Esophagus mucosa (tissue), 1 donor: ENCODE measurements at places on chromosomes 4 and X.

DNA sequence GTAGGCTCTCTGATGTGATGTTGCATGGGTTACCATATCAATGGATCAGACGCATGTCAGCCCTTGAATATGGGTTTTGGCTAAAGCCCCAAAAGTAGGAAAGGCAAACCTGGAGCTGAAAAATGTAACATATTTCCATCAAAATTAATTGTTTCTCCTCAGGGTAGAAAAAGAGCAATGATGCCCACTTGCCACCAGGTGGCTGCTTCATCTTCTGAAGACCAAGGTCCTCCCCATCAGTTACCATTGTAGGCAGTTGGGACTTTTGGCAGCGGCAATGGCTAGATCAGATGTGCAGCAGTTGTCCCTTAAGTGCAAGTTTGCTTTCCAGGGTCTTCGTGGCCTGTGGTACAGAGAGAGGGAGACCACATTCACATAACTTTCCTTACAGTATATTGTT, 118.2 kb downstream of the NAF1 start:
- ATAC-seq = no peak

- ATAC-seq = no peak
These were observed 11.3 kb upstream of the SLC9A7 start for GRCh38 chrX:46770000-46770816.

GRCh38 chr4:161254375-161254774, 909.4 kb downstream of the FSTL5 start:
- ATAC-seq = no peak

DNA sequence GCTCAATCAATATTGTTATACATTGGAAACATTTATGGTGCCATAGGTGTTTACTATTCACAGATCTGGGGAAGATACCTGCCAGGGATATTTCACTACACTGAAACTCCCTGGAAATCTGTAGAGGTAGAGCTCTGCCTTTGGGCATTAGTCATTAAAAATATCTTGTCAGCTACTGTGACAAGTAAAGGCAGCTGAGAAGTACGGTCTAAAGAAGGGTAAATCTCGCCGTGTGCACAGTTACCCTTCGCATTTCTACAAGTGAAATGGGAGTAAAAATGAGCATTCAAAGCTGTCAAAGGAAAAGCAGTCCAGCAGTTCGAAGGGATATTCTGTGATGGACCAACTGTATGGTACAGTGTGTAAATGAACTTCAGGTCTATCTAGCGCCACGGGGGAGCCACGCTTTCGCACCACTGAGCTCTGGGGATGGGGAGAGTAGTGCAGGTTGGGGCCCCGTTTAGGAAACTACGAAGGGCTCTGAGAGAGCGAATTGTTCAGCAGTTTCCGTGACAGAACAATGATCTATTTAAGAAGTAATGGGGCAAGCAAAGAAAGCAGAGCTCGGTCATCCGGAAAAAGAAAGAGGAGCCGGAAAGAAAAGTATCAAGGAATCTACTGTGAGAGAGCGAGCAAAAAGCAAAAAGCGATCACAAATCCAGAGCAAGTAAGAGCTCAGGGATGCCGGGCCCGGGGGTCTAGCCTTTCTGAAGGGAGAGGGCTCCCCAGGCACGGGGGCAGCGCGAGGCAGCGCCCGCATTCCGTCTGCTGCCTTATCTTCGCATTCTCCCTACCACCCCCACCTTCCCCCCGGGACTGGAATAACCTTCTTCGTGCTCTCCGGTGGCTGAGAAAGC, 646 bp downstream of the TIGD4 start:
- ATAC-seq = no peak

GRCh38 chr4:53228036-53228435, 137.8 kb downstream of the SCFD2 start:
- ATAC-seq = no peak

GRCh38 chr4:19684084-19684483, 567.6 kb upstream of the SLIT2 start:
- ATAC-seq = no peak

- no peak for ATAC-seq
These were observed 280.3 kb downstream of the SPRY1 start for GRCh38 chr4:123676890-123677229.

GRCh38 chrX:119573840-119574393, 446 bp upstream of the UBE2A start:
- ATAC-seq = no peak

GRCh38 chrX:148426467-148426866, 74.0 kb upstream of the AFF2 start:
- ATAC-seq = no peak

- ATAC-seq = no peak
These were observed 491.6 kb upstream of the AADAT start for GRCh38 chr4:170581322-170581721.

GRCh38 chrX:150094996-150095395, 156.7 kb upstream of the EOLA2 start:
- ATAC-seq = no peak

GRCh38 chrX:31038575-31039326, 33.1 kb downstream of the FTHL17 start:
- ATAC-seq = no peak

GRCh38 chr4:2837904-2838496, 5.6 kb upstream of the ADD1 start:
- peak; percentile 43 for ATAC-seq

DNA sequence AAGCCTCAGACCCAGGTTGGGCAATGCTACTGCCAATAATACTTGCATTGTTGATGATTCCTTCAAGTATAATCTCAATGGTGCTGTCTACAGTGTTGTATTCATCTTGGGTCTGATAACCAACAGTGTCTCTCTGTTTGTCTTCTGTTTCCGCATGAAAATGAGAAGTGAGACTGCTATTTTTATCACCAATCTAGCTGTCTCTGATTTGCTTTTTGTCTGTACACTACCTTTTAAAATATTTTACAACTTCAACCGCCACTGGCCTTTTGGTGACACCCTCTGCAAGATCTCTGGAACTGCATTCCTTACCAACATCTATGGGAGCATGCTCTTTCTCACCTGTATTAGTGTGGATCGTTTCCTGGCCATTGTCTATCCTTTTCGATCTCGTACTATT, 7.4 kb downstream of the LPAR4 start:
- ATAC-seq = no peak

DNA sequence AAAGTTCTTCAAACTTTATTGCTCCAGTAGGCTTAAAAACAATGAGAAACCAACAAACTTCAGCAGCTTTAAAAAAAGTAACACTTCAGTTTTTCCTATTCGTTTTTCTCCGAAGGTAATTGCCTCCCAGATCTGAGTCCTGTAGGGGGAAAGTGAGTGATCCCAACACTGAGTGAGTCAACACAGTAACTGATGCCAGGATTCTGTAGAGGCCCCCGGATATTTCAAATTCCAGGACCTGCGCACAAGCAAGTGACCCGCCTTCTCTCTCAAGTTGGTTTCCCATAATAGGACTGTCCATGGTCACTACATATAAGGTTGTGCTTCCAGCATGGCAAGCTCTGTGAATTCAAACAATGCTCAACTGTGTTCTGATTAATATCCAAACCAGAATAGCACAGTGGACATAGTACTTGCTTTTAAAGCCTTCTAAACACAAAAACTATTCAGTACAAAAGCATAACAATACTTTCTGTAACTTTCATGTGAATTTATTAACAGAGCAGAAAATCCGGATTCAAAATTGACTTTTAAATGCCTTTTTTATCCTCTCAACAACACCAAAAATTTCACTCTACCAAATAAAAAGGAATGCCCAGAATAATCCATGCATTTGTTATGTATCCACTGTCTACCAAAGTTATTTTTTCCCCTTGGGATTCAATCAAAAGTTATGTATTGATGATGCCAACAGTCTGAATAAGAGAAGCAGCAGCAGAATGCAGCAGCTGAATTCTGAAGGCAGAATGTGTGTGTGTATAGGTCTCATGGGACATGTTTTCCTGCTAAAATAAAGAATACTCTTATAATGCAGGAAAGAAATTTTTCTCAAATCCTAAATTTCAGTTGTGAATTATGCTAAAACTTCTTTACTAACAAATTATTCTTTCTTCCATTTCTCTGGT, at the start of gene DMD:
DMD (minus strand) TSS at position 194 of the 905 bp plus-strand sequence. CDS start 237 bp downstream, outside the sequence.
- no peak for ATAC-seq

DNA sequence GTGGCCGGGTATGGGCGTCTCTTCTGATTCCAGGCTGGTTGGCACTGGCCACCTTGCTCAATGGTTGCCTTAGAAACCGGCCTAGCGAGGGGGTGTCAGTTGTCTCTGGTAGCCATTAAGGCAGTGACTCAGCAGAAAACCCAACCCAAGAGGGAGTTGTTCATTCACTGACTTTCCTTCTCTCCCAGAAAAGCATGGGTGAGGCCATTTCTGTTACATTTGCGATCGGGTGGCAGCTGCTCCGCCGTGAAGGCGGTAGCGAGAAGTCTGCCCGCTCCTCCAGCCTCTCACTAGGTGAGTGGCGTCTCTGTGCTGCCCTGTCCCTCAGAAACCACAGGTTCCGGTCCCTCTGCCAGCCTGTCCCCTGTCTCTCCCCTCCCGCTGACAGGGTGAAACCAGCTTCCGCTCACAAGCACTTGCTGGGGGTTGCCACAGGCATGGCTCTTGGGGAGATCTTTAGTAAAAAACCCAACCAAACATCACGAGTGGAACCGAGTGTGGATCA, 17.4 kb downstream of the IRAK1 start:
- peak; percentile 70 for ATAC-seq

- ATAC-seq = no peak
These were observed 97.7 kb downstream of the ANXA5 start for GRCh38 chr4:121599049-121599448.

DNA sequence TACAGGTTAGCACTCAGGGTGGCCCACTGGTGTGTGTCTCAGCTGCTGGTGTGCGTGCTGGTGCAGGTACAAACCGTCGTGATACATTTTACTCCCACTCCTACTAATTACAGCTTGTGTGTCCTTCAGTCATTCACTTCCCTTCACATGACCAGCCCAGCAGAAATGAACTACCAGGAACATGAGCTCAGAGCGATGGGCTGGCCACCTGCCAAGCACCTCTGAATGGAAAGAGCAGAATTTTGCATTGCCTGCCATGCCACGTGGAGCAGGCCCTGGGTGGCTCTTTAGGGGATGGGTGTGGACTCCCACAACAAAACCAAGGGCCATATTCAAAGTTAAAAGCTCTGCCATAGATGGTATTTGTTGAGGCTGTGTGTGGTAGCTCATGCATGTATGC, 58.9 kb upstream of the PGM2 start:
- peak; percentile 55 for ATAC-seq

- ATAC-seq = no peak
These were observed 95.4 kb downstream of the FUNDC1 start for GRCh38 chrX:44447214-44447613.
